ENCODE measurements at places on chromosomes 16 and 17.

- DNase-seq = no peak
Measured at GRCh38 chr16:64470916-64471315, 650.9 kb downstream of the CDH11 start.

DNA sequence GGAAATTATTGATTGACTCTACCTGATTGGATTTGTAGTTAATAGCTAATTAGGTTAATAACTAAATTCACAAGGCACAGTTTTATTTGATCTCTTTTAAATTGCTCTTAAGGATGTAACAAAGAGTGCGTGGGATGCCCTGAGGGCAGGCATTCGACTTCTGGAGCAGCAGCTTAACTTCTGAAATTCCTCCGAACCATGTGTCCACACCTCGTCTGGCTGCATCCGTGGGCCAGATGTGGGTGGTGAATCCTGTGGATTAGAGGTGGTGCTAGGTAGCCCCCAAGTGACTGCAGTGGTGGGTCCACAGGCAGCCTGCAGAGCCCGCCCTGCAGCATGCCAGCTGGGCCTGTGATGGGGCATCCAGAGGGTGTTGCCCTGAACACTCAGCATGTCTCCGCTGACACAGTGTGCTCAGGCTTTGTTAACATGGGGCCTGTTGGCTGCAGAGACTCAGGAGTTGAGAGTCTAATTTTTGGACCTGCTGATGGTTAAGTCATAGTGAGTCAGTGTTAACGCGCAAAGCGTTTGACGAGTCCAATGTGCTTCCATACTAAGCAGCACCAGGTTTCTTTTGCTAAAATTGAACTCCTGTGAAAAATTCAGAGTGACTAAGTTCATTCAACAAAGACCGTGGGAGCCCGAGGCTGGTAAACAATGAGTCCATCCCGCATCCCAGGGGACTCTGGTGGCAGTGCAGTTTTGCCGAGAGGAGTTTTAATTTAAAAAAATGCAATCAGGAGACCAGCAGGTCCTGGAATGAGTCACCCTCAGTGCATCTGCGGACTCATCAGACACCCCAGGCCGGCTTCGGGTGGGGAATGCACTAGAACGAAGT is 3.8 kb upstream of the NPB start:
- DNase-seq = no peak

- no peak for DNase-seq
Measured at GRCh38 chr17:33460781-33461450, 167.8 kb upstream of the ASIC2 start.

DNA sequence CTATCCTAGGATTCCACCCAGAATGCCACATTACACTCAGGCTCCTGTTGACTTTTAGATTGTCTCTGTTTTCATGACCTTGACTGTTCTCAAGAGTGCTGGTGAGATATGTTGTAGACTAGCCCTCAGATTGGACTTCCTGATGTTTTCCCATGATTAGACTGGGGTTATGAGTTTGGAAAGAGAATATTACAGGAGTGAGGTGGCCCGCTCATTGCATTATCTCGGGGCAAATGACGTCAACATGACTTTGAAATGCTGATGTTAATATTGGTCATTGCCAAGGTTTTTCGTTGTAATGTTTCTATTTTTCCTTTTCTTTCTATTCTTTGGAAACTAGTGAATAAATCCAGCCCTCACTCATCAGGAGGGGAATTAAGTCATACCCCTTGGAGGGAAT is 355.7 kb upstream of the MON1B start:
- no peak for DNase-seq

DNA sequence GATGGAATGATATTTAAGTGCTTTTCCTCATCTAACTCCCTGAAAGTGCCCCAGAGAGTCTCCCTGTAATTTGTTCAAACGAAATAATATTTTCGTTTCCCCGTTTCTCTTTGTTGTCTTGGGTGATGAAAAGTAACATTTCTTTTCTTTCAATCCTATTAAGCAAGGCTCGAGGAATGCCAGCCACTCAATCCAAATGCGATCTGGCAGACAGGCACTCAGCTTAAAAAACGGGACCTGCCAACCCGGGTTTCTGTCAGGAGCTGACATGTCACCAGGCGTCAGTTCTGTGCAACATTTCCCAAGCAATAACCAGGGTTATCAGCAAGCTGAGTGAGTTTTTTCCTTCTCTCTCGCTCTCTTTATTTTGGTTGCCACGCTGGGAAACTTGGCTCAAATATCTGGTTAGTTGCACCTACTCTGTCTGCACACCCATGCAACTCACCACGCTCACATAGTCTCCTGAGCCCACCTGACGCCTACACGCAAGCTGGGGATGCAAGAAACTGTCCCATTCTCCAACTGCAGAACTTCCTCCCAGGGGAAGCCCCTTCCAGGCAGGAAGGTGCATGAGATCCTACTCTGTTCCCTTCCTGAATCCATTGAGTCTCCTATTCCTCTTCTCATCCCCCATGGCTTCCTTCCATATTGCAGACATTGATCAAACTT is 208.2 kb downstream of the C16orf78 start:
- no peak for DNase-seq

GRCh38 chr16:78446486-78446885 is 347.0 kb downstream of the WWOX start:
- no peak for DNase-seq

DNA sequence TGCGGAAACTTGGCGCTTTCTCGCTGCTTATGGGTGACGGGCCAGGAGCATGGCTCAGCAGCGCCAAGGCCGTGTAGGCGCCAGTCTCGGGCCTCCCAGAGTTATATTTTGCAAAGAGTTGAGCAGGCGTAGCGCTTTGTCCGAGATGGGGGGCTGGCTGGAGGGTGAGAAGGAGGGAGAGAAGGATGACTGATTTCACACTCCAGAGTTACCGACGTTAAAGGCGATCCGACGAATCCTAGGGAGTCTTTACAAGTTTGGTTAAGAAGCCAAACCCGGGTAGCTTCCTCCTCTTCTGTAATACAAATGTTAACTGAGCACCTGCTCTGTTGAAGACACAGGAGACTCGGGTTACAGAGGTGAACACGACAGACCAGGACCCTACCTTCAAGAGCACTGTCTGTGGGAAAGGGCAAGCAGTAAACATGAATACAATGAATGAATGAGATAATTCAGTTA is 782 bp downstream of the POLR2A start:
- DNase-seq = no peak

- no peak for DNase-seq
Measured at GRCh38 chr17:74408815-74409214, 23.1 kb upstream of the GPRC5C start.

GRCh38 chr16:19718624-19718965 is 524 bp downstream of the IQCK start:
- DNase-seq = no peak

DNA sequence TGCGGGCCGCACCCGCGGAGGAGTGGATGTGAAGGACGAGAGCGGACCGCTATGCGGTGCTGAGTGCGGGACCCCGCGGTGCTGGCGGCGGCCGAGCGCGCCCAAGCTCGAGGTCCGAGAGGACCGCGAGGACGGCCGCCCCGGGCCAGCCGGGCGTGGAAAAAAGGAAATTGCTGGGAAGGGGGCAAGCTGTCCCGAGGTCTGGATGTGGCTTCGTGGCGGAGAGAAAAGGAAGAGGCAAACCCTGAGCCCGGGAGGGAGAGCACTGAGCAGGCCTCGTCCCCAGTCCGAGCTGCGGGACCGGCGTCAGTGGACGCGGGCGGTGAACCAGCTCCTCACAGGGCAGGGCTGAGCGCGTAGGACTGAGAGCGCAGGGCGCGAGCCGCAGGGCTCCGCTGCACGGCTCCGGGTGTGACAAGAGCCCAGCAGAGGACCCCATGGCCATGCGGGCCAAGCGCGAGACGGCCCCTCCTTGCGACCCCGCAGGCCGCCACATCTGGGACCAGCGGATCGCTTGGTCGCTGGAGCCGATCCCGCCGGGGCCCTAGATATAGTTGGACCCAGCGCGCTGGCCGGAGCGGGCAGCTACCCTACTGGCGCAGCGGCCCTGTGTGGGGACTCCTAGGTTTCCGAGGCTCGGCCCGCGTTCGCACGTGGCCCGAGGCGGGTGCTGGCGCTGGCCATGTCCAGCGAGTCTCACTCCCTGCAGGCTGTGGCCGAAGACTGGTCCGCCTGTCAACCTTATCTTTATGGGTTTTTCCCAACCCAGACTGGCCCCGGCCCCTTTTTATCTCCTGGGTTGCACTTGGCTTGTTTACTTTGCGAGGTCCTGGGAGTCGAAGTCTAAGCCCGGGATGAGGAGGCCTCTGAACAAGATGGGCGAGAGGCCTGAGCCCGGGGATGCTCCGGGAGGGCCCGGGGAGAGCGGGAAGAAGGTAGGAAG is 2.4 kb downstream of the TBX4 start:
- no peak for DNase-seq

GRCh38 chr16:72092832-72093447 is 480 bp downstream of the TXNL4B start:
- no peak for DNase-seq

DNA sequence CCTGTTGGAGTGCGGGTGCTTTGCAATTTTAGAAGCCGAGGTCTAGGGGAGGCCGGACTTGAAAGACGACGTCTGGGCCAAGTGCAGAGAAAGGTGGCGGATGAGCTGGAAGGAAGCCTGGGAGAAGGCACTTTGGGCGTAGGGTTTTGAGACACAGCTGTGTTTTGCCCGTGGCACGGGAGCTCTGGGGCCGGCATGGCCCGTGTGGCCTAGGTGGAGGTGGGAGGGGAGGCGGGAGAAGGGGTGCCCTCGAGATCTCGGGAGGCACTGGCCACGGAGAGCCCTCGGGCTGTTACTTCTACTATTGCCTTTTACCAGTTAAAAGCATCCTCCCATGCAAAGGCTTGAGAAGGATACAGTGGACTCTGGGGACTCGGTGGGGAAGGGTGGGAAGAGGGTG is 161.9 kb downstream of the FOXL1 start:
- DNase-seq = no peak

GRCh38 chr16:54939029-54939346 is 8.3 kb downstream of the IRX5 start:
- DNase-seq = no peak

GRCh38 chr16:87190288-87191230 is 126.6 kb downstream of the C16orf95 start:
- DNase-seq = no peak

DNA sequence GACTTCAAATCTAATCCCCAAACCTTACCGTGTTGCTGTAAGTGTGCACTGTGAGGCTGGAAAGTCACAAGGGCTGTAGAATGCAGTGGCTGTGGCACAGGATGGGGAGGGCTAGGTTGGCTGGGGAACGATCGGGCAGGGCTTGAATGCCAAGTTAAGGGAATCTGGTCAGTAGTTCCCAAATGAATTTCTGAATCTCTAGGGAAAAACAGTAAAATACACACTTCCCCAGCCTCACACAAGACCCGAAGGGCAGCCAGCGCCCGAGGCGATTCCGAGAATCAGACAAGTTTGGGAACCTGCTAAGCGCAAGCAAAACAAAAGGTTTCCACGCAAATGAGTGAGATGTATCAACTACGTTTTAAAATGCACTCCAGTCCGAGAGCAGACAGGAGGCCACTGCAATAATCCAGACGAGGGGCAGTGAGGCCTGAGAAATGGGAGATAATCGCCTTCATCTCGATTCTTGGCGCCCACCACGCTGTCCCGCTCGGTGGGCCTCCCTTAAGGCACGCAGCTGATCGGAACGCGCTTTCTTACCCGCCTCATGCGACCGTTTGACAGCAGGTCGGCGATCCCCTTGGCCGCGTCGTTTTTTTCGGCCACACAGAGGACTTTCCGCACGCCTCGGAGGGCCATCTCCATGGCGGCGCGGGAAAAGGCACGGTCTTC is 599 bp downstream of the TOP3A start:
- DNase-seq = no peak

DNA sequence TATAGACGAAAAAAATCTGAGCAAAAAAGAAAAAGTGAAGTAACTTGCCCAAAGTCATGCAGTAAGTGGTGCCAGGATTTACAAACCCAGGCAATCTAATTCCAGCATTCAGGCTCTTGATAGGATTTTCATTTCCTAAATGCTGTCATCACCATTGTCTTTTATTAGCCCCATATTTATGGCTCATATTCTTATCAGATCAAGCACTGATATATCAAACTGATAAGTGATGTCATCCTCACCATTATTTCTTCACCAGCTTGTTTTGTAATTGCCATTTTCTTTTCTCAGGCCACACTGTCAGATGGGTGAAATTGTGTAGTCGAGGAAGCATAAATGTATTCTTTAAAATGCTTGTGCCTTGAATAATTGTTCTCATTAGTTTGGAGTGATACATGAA is 1.3 kb downstream of the RAD51C start:
- no peak for DNase-seq

DNA sequence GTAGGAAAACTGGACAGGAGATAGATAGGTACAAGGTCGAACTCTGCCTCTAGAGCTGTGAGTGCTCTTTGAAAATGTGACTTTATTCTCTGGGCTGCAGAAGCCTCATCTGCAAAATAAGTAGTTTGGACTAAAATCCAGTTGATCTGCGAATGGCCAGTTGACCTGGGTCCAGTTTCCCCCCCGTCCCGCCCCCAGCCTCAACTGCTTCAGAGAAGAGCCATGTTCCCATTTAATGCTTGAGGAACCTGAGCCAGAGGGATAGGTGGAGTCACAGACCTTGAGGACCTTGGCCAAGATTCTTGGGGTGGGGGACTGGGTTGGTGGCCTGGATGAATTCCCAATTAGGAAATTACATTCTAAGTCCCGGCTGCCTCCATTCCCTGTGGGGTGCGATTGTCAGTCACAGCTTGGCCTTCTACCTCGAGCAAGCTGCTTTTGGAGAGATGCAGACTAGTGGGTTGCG is 14.1 kb downstream of the TBX2 start:
- no peak for DNase-seq

DNA sequence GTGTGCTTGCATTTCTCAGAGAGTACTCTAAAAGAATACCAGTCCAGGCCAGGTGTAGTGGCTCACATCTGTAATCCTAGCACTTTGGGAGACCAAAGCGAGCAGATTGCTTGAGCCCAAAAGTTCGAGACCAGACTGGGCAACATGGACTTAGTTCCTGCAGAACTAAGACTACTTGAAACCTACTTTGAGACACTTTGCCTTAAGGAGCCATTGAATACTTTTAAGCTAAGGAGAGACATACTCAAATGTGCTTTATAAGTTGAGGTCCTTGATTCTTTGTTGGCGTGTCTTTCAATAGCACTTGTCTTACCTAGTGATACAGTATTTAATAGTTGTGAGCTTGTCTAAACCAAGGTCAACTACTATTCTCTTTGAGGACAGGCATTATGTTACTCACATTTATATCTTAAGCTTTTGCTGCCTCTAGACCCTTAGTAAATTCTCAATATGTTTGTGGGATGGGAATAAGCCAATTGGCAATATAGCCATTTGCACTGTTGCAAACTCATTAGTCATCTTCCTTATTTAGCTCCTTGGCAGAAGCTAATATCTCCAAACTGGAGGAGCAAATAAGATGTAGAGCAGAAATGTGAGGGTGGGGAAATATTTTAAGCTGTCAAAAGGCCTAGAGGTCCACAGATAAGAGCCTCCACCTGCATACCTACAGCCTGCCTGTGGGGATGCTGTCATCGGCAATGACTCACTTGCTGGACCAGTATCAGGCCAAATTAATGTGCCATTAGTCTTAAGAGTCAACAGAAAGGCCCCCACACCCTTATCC is 16.3 kb downstream of the SCPEP1 start:
- no peak for DNase-seq

GRCh38 chr16:72012607-72013006 is 4.1 kb downstream of the DHODH start:
- no peak for DNase-seq

- peak; percentile 69 for DNase-seq
Measured at GRCh38 chr17:40121181-40122135, at the start of gene MSL1. Gene MSL1 (plus strand): TSS chr17:40121971. CDS start chr17:40122613, 642 bp downstream.
